ENCODE measurements at places on chromosomes 2 and 18. TPM values are rescaled to one million over a fixed set of nuclear protein-coding genes. Genes with fewer than 3 reads are reported as not detected.

- DNase-seq: peak; percentile 26
Measured at GRCh38 chr2:206798000-206798399, 32.6 kb downstream of the FASTKD2 start.

- no peak for DNase-seq
Measured at GRCh38 chr2:44351088-44351487, 10.2 kb downstream of the PREPL start.

DNA sequence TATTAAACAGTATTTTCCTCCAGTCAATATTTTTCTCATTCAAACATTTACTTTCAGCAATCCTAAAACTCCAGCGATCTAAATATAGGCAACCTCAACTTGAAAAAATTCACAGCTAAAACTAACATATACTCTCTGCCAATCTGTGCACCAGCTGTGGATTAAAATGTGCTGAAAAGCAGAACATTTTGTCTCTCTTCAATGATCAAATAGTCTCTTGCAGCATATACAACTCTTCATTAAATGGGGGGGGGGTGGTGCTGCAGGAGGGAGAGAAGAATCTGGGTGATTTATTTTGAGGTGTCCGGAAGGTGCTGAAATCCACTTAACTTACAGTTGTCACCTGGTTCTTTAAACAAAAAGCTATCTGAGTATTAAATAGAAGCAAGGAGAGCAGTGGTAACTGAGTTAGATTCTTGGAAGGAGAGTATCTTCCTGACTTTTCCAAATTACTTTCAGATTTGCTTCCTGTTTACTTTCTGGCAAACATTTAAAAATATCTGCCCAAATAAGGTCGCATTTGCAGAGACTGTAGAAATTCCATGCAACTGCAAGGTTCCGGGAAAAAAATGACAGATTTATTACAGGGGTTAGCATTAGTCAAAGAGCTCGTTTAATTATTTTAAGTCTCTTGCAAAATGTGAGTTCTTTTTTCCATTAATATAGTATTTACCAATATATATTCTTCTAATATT, 904.7 kb upstream of the ACVR2A start:
- peak; percentile 55 for DNase-seq

- no peak for DNase-seq
Measured at GRCh38 chr2:29186817-29187216, 71.6 kb downstream of the CLIP4 start.

The TMEFF2 gene
- 0.15 TPM for total RNA-seq

The AKAIN1 gene
- not detected for total RNA-seq
